ENCODE measurements at places on chromosomes 1 and 21.

GRCh38 chr1:18240906-18241305 is 133.3 kb downstream of the IGSF21 start:
- ATAC-seq, result no peak

GRCh38 chr21:38937286-38937790 is 131.6 kb downstream of the ETS2 start:
- no peak for ATAC-seq

- no peak for ATAC-seq
Measured at GRCh38 chr21:34504595-34504994, 7.4 kb downstream of the KCNE1 start.

DNA sequence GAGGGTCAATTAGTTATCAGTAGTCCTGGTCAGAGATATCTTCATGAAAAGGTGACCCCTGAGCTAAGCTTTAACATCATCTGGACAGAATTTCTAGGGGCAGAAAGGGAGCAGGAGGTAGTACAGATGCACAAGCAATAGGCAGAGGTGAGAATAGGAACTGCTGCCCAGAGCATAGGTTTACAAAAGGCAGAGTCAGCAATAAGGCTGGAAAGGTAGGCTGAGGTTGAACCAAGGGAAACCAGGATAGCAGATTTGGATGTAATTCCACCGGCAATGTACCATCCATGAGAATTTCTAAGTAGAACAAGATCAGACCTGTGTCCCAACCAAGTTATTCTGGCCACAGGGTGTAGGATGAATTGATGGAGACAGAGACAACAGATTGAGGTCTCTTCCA is 6.2 kb upstream of the ILDR2 start:
- no peak for ATAC-seq

DNA sequence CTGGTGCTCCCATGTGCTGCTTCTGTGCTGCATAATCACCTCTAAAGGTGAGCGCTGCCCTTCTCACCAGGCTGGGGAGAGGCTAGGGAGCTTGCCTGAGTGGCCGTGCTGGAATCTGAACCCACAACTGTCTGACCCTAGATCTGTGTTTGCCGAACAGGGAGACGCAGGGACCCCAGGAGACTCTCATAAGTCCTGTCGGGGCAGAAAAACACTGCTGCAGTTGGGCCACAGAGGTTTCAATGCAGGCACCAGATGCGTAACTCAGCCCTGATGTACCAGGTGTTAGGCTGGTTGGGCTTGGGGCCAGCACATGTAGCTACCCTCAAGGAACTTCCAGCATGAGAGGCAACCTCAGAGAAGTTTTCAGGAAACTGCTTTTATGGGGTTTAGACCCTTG is 49.5 kb upstream of the DMRTB1 start:
- no peak for ATAC-seq

GRCh38 chr1:54413295-54413694 is 7.1 kb upstream of the SSBP3 start:
- peak; percentile 73 for ATAC-seq

- ATAC-seq, result no peak
Measured at GRCh38 chr1:26357121-26357602, 3.2 kb upstream of the CRYBG2 start.

- no peak for ATAC-seq
Measured at GRCh38 chr1:228488125-228488817, 1.1 kb downstream of the RNF187 start.

- peak; percentile 16 for ATAC-seq
Measured at GRCh38 chr1:182601416-182601786, 2.8 kb downstream of the RGS16 start.

- no peak for ATAC-seq
Measured at GRCh38 chr1:26148887-26149286, 10.0 kb upstream of the FAM110D start.

GRCh38 chr1:103074224-103074623 is 34.1 kb downstream of the COL11A1 start:
- ATAC-seq, result no peak

DNA sequence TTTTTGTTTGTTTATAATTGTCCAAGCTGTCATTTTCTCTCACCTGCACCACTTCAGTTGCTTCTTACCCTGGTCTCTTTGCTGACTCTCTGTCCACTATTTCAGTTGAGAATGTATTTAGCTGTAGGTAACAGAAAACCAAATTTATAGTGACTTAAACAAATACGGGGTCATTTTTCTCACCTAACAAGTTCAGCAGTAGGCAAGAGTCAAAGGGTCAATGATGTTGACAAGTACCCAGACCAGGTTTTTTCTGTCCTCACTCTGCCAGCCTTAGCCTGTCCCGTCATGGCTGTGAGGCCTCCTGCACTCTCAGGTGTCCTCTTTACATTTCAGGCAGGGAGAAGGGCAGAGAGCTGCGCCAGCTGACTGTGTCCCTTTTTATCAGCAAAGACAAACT is 11.8 kb downstream of the RIIAD1 start:
- no peak for ATAC-seq

- no peak for ATAC-seq
Measured at GRCh38 chr1:42336978-42337377, 1.9 kb upstream of the FOXJ3 start.

GRCh38 chr1:78360584-78360983 is 130.2 kb upstream of the PTGFR start:
- ATAC-seq, result no peak

GRCh38 chr1:50047916-50048694 is 24.4 kb upstream of the AGBL4 start:
- ATAC-seq, result peak; percentile 34

DNA sequence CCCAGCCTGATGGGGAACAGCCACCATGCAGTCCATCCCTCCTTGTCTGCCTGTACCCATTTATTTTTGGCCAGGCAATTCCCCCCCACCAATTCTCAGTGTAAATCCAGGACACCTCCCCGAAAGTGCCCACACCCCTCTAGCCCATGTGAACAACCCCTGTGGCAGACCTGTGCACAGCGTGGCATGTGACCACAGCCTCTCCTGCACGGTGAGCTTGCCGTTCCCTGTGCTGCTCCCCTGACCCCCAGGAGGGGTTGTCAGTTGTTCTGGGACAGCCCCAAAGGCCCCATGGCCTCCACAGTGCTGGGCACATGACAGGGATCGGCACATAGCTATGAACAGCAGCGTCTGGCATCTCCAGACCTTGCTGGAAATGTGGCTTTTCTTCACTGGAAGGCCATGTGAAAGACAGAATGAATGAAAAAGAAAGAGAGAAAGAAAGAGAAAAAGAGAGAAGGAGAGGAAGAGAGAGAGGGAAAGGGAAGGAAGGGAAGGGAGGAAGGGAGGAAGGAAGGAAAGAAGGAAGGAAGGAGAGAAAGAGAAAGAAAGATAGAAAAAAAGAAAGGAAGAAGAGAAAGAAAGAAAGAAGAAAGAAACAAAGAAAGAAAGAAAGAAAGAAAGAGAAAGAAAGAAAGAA is 3.9 kb downstream of the CAPN9 start:
- no peak for ATAC-seq

DNA sequence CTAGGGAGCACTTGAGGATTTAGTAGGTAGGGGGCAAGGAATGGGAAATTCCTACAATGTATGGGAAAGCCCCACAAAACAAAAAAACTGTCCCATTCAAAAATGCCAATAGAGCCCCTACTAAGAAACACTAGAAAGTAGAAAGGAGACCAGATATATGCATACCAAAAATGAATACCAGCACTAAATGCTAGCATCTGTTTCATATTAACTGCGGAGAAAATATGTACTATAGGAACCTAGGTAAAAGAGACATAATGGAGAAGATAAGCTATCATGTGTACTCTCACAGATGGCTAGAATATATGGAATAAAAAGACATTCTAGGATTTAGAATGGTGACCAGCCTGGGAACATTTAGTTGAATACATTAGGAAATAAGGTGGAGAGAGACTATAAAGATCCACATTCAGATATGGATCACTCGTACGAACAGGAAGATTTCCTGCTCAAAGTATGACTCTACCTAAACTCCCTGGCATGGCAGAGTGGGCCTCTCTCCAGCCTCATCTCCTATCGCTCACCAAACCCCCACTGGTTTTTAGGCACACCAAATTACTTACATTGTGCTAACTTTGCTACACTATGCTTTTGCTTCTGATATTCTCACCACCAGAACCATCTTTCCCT is 18.3 kb downstream of the ZNHIT6 start:
- no peak for ATAC-seq

DNA sequence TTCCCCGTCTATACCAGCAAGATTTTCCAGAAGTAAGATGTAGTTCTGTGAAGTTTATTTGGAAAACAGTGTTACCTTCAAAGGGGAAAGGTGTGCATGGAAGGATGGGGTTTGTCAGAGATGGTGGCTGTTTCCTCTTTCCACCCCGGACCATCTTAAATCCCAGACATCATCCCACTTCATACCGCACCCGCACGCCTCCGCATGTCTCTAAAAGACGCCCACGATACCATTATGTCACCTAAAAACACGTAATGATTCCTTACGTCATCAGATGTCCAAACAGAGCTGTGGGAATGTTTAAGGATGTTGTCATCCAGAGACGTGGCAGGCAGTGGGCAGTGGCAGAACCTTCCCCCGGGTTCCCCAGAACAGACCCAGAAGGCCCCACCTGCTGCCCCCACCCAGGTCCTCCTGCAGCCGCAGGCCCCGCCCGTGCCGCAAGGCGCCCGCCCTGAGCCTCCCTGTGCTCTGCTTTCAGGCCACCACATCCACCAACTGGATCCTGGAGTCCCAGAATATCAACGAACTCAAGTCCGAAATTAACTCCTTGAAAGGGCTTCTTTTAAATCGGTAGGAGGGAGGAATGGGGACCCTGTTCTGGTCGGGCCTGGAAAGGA is 152.2 kb downstream of the PEX14 start:
- no peak for ATAC-seq

DNA sequence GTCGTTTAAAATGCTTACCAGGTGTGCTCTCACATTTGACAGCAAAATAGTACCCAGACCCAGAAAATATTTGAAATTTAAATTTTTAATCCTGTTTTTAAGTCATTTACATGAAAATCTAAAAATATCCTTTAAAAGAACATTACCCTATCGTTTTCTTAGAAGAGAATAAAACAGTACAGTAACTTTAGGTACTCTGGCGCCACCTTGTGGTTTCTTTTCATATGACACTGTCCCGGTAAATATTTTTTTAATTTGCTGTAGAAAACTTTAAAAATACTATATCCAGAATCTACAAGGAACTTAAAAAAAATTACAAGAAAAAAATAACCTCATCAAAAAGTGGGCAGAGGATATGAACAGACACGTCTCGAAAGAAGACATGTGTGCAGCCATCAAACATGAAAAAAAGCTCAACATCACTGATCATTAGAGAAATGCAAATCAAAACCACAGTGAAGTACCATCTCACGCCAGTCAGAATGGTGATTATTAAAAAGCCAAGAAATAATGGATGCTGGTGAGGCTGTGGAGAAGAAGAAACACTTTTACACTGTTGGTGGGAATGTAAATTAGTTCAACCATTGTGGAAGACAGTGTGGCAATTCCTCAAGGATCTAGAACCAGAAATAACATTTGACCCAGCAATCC is 129.2 kb downstream of the RGS21 start:
- ATAC-seq, result no peak

DNA sequence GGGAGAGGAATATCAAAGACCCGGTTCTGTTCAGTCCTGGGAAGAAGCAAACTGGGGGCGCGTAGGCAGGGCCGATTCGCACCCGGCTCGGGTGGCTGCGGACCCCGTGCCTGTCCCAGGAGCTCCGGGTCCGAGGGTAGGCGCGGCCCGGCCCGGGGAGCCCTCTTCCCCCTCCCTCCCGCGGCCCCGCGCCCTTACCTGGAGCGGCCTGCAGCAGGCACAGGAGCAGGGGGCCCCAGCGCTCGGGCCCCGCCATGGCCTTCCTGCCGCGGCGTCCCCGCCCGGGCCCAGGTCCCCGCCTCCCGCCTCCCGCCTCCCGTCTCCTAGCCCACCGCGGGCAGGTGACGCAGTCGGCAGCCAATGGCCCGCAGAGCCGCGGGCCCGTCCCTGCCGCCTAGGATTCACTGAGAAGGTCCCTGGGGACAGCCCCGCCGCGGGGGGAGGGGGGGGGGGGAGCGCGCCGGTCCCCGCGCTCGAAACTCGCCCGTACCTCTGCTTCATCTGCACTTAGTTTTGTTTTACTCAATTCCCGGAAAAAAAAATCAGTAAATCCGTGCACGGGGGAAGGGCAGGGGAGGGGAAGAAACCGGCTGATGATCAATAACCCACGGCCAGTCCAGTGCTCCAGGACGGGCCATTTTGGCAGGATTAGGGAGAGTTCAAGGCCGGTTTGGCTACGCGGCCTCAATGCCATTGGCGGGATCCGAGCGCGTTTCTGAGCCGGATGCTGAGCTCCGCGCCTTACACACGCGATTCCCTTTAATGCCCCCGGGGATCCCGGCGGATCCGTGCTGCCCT is at the start of gene IFNLR1:
Gene IFNLR1 (minus strand): TSS at position 297 of the 798 bp plus-strand sequence. CDS start 41 bp downstream, at position 256.
- peak; percentile 81 for ATAC-seq

DNA sequence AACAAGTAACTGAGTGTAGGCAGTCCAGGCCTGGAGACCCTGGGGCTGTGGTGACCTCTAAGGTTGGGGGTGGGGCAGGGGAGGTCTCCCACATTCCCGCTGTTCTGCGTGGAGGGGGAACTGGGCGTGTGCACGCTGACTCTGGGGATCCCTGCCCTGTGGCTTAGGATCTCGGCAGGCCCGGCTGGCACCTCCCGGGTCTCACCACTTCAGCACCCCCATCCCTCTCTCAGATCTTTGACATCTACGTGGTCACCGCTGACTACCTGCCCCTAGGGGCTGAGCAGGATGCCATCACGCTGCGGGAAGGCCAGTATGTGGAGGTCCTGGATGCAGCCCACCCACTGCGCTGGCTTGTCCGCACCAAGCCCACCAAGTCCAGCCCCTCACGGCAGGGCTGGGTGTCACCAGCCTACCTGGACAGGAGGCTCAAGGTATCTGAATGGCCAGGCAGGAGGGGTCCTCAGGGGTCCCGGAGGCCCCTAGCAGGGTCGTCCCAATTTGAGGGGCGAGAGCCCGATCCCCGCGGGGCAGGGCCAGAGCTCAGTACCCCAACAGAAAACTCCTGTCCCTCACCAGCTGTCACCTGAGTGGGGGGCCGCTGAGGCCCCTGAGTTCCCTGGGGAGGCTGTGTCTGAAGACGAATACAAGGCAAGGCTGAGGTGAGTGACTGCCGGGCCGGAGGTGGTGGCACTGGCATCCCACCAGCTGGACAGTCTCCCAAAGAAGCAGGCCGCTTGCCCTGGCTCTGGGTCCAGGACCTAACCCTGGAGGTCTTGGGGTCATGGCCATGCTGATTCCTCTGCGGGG is 68.7 kb downstream of the TRIM11 start:
- no peak for ATAC-seq

- no peak for ATAC-seq
Measured at GRCh38 chr1:153610811-153611301, 2.1 kb downstream of the S100A16 start.

DNA sequence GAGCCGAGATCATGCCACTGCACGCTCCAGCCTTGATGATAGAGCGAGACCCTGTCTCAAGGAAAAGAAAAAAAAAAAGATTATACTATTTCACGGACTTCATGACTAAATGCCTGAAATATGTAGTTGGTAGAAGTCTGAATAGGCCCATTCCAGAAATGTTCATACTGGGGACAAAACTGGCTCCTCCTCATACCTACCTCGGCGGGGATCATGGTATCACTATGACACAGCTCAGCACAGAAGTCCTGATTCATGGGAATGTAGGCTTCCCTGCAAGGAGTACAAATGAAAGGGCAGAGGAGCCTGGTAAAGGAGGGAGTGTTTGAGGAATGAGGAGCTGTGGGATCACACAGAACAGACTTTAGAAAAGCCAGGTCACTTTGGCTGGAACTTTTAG is 5.0 kb downstream of the SPATA46 start:
- no peak for ATAC-seq

All from gastroesophageal sphincter (tissue), 4 donors.